Melanocyte of skin (primary cell): ENCODE measurements at places on chromosomes 2 and 18. TPM values are rescaled to one million over a fixed set of nuclear protein-coding genes. Genes with fewer than 3 reads are reported as not detected.

Gene TWIST2
- 2.1 and 3.3 TPM in 2 replicates for total RNA-seq

Gene KHK
- 3.7 TPM in 2 replicates for total RNA-seq

Gene BMP10
- not detected in 2 replicates for total RNA-seq

Gene OXER1
- 0.34 TPM in 1 of 2 replicates, not detected in the other for total RNA-seq

Gene CRACDL
- total RNA-seq, result under 0.01 TPM in 1 of 2 replicates, not detected in the other

Gene RRM2
- 64.6 and 104 TPM in 2 replicates for total RNA-seq

Gene MFSD2B
- total RNA-seq, result 0.36 TPM in 1 of 2 replicates, not detected in the other

Gene RGPD8
- 7.4 and 10.3 TPM in 2 replicates for total RNA-seq

Gene TMEM37
- total RNA-seq, result not detected in 2 replicates

Gene GALR1
- total RNA-seq, result not detected in 2 replicates
